Lung (tissue), 17 donors: ENCODE measurements at places on chromosomes 4 and X. TPM values are rescaled to one million over a fixed set of nuclear protein-coding genes. Genes with fewer than 3 reads are reported as not detected.

DNA sequence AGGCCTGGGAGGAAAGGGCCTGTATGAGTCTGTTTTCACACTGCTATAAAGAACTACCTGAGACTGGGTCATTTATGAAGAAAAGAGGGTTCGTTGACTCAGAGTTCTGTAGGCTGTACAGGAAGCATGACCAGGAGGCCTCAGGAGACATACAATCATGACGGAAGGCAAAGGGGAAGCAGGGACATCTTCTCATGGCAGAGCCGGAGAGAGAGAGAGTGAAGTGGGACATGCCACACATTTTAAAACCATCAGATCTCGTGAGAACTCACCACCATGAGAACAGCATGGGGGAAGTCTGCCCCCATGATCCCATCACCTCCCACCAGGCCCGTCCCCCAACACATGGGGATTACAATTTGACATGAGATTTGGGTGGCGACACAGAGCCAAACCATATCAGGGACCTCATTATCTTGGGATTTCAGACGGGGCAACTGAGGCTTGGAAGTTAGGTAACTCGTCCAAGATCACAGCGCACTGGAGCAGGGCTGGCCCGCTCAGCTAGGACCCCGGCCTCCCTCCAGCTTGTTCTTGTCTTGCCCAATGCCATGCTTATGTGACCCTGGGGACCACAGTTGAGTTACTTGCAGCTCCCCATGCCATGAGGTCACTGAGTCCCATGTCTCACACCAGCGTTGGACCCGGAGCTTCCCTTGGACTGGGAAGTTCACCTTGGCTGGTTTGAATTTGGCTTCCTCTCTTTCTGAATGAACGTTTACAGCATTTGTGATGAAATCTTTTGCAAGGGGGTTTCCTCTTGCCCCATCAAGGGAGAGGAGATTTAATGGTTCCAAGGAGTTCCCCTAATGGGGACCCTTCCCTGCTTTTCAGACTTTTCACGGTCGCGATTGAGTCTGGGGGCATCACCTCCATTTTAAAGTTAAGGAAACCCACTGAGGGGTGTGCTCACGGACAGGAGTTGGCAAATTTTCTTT is 18.1 kb downstream of the HTRA3 start:
- no peak overlapping the region for H3K27ac ChIP-seq
- no peaks in the 10 kb centered on the region for H3K36me3 ChIP-seq
- no peak for DNase-seq
- H3K27me3 ChIP-seq = no peaks in the 10 kb centered on the region

- peak; percentile 86 for DNase-seq
- peaks cover 3% of the 10 kb centered on the region for H3K4me1 ChIP-seq
- peak within 1 kb of the TSS; percentile 57 for H3K4me3 ChIP-seq
- peaks cover 3% of the 10 kb centered on the region for H3K36me3 ChIP-seq
Observed at GRCh38 chrX:15737959-15738902, at the start of gene CA5B. CA5B (plus strand) TSS chrX:15738270; CDS start chrX:15750024, 11,754 bp downstream.

- H3K4me3 ChIP-seq = no peak overlapping the region
- DNase-seq = peak; percentile 10
- H3K36me3 ChIP-seq = no peaks in the 10 kb centered on the region
- no peaks in the 10 kb centered on the region for H3K4me1 ChIP-seq
Observed at GRCh38 chr4:96835991-96836390, 996.1 kb downstream of the PDHA2 start.

GRCh38 chr4:141849778-141850177 is 213.4 kb downstream of the IL15 start:
- no peak overlapping the region for H3K27ac ChIP-seq
- H3K4me1 ChIP-seq = no peaks in the 10 kb centered on the region
- no peaks in the 10 kb centered on the region for H3K27me3 ChIP-seq
- H3K36me3 ChIP-seq = no peaks in the 10 kb centered on the region
- H3K4me3 ChIP-seq = no peak overlapping the region

DNA sequence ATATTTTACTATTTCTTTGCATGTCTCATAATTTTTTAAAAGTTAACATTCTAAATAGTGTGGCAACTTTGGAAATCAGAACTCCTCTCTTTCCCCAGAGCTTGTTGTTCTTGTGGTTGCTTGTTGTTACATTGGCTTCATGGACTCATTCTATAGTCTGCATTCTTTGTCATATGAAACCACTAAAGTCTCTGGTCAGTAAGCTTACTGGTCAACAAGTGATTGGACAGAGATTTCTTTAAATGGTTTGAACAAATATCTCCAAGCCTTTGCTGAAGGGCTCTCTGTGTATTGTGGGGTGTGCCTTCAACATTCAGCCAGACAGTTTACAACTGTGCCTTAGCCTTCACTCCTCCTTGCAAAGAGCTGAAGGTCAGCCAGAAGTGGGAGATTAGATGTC is 147.2 kb downstream of the OPHN1 start:
- no peaks in the 10 kb centered on the region for H3K36me3 ChIP-seq
- no peaks in the 10 kb centered on the region for H3K27me3 ChIP-seq
- H3K4me1 ChIP-seq = no peaks in the 10 kb centered on the region
- no peak overlapping the region for H3K27ac ChIP-seq

DNA sequence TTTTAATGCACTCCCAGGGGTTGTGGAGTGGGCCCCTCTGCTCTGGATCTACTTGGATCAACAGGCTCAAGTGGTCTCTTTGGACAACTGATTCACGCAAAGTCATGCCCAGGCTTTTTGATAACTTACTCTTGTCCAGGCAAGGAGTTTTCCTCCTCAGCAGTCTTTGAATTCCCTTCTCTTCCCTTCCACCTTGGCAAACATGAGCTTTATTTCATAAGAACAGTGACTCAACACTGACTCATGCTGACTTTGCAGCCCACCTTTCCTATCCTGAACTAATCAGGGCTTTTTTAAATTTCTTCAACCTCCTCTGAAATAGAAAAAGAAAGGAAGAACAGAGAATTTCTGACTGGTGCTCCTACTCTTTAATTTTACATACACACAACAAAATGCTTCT is 132.1 kb upstream of the LDB2 start:
- DNase-seq = no peak
- H3K4me3 ChIP-seq = no peak overlapping the region
- no peaks in the 10 kb centered on the region for H3K4me1 ChIP-seq
- no peaks in the 10 kb centered on the region for H3K36me3 ChIP-seq

DNA sequence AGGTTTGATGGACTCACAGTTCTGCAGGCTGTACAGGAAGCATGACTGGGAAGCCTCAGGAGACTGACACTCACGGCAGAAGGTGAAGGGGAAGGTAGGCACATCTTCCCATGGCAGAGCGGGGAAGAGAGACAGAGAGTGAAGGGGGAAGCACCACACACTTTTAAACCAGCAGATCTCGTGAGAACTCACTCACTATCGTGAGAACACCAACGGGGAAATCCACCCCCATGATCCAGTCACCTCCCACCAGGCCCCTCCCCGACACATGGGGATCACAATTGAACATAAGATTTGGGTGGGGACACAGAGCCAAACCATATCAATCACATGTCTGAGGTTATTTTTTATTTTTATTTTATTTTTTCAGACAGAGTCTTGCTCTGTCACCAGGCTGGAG is 4.9 kb upstream of the NAT8L start:
- no peaks in the 10 kb centered on the region for H3K4me1 ChIP-seq
- H3K27me3 ChIP-seq = peaks cover 6% of the 10 kb centered on the region
- no peak for DNase-seq
- no peaks in the 10 kb centered on the region for H3K36me3 ChIP-seq
- no peak overlapping the region for H3K27ac ChIP-seq
- H3K4me3 ChIP-seq = no peak overlapping the region

DNA sequence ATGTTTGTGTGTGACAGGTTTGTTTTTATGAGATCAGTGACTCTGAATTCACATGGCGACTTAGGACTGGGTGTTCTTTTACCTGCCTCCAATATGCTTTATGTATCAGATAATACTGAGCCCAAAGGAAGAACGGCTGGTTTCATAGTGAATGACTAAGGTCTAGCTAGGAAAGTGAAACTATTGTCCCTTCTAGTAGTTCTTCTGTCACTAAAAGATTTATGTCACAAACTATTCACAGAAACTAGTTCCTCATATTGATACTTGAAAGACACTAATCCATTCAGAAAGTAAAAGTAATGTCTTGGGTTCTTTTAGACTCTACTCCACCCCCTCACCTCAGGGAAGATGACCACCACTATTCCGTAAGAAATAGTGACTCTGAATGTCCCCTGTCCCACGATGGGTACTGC is 81.7 kb downstream of the EGF start:
- H3K4me1 ChIP-seq = no peaks in the 10 kb centered on the region
- no peak overlapping the region for H3K4me3 ChIP-seq
- DNase-seq = no peak
- no peaks in the 10 kb centered on the region for H3K27me3 ChIP-seq
- H3K27ac ChIP-seq = no peak overlapping the region
- no peaks in the 10 kb centered on the region for H3K36me3 ChIP-seq

DNA sequence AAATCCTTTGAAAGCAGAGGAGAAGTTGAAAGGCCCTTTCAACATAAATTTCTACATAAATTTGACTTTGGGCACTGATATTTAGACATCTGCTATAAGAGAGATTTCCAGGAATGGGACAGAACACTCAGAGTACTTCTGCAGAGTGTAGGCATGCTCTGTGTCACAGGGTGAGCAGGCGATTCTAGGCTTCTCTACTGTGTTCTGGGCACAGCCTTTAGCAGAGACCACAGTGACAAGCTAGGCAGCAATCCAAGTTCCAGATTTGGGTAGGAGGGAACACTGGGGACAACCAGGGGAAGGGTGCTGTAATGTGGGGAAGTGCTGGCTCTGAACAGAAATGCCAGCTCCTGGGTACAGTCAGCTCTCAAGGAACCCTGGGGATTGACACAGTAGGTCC is 6.9 kb downstream of the MAGEA10 start:
- no peaks in the 10 kb centered on the region for H3K36me3 ChIP-seq
- DNase-seq = no peak
- no peaks in the 10 kb centered on the region for H3K27me3 ChIP-seq
- no peak overlapping the region for H3K4me3 ChIP-seq
- H3K4me1 ChIP-seq = no peaks in the 10 kb centered on the region

DNA sequence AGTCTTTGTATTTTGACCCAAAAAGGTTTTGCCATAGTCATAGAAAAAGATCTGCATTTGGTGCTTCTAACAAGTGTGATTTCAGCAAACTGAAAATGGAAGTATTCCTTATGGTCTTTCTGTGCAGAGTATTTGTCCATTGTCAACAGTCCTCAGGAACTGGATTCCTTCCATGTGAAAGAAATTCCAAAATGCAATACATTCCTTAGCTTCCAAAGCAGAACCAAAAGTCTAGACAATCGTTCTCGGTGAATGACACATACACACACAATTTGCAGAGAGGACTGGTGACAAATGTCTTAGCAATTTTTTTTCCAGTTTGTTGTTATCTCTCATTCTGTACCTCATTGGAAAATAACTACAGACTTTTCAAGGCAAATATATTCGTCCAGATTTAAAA is 562.2 kb upstream of the SLIT2 start:
- H3K4me3 ChIP-seq = no peak overlapping the region
- peak; percentile 75 for DNase-seq
- H3K27me3 ChIP-seq = no peaks in the 10 kb centered on the region
- H3K27ac ChIP-seq = no peak overlapping the region
- H3K36me3 ChIP-seq = no peaks in the 10 kb centered on the region
- H3K4me1 ChIP-seq = peaks cover 9% of the 10 kb centered on the region

DNA sequence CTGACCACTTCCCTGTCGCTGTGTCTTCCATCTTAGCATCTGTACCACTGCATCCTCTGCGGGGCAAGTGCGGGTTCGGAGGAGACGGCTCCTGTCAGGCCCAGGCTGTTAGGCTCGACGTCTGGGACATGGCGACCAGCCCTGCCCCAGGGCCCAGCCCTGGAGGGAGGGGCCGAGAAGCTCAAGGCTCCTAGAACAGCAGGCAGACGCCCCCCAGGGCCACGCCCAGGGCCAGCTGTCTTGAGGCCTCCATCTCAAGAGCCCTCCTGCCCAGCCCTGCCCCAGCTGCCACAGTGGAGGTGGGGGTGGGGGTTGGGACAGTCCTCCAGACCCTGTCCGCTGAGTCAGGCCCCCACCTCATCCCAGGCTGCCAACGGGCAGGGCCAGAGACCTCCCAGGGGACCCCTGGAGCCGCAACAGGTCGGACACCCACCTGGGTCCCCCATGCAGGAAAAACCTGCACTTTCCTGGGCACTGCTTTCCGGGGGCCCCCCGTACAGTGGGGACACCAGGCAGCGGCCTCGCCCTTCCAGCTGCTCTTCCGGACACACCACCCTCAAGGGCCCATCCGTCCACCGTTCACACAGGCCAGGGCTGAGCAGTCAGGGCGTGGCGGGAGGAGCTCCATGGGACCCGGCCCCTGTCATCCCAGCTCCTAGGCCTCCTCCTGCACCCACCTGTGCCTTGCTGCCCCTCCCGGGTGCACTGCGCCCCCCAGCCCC is 83.1 kb downstream of the FAM53A start:
- no peaks in the 10 kb centered on the region for H3K4me1 ChIP-seq
- no peaks in the 10 kb centered on the region for H3K36me3 ChIP-seq
- no peak overlapping the region for H3K27ac ChIP-seq

GRCh38 chr4:111923786-111924185 is 221.5 kb upstream of the FAM241A start:
- H3K4me3 ChIP-seq = no peak overlapping the region
- H3K4me1 ChIP-seq = no peaks in the 10 kb centered on the region
- no peak overlapping the region for H3K27ac ChIP-seq
- no peaks in the 10 kb centered on the region for H3K36me3 ChIP-seq
- no peak for DNase-seq

DNA sequence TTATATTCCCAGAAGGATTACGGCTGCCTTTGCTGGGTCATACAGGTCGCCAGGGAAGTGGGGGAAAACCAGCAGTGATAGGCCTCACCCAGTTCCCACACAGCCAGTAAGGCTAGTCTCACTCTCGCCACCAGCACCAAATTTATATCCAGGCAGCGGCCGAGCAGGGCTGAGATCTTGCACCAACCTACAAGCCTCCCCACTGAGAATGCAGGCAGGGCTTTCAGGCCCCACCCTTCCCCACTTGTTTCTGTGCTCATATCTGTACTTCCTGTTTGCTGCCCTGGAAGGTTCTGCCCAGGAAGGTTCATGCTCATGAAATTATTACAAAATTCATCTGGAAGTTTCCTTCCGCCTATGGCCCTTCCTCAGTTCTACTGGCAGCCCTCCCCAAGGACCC is 179.7 kb downstream of the STIM2 start:
- no peak overlapping the region for H3K4me3 ChIP-seq
- H3K27me3 ChIP-seq = no peaks in the 10 kb centered on the region
- no peak for DNase-seq
- no peaks in the 10 kb centered on the region for H3K4me1 ChIP-seq
- no peak overlapping the region for H3K27ac ChIP-seq

DNA sequence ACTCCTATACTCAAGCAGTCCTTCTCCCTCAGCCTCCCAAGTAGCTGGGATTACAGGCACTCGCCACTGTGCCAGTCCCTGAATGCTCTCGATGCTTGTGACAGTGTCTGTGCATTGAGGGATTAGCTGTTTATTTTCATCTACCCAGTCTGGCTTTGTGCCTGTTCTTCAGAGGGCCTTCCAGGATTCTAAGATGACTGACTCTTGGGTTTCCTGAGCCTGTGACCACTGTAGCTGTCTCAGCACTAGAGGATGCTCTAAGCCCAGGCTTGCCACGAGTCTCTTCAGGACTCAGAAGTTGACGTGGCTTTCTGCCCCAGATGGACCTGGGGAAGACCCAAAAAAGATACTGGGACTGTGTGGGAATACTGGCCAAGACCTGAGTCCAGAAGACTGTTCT is 201.4 kb downstream of the ARHGAP10 start:
- no peaks in the 10 kb centered on the region for H3K27me3 ChIP-seq
- H3K36me3 ChIP-seq = no peaks in the 10 kb centered on the region
- DNase-seq = peak; percentile 15
- H3K4me1 ChIP-seq = no peaks in the 10 kb centered on the region

The GLRA2 gene
- not detected for total RNA-seq

The FAM9C gene
- total RNA-seq = 0.09 TPM

The PPA2 gene
- total RNA-seq = 114 TPM

The GPRASP1 gene
- 18.1 TPM for total RNA-seq

The DMRTC1B gene
- 0.71 TPM for total RNA-seq

The SPP1 gene
- total RNA-seq = 433 TPM

The SPANXN3 gene
- total RNA-seq = not detected

The HEPH gene
- total RNA-seq = 9.5 TPM

The TCEAL6 gene
- not detected for total RNA-seq
